Nasal cavity respiratory epithelium epithelial cell of viscerocranial mucosa (primary cell): ENCODE measurements at places on chromosomes 5 and 9. TPM values are rescaled to one million over a fixed set of nuclear protein-coding genes. Genes with fewer than 3 reads are reported as not detected.

The MYOZ3 gene
- total RNA-seq: 0.21 TPM in 1 of 2 replicates, not detected in the other

The YTHDC2 gene
- total RNA-seq: 26.3 and 34.9 TPM in 2 replicates

The CTXN3 gene
- total RNA-seq: not detected in 2 replicates

The FAM169A gene
- 17.3 and 41.7 TPM in 2 replicates for total RNA-seq

The SPINK13 gene
- total RNA-seq: not detected in 2 replicates
